ENCODE measurements at places on chromosomes 1 and 21. TPM values are rescaled to one million over a fixed set of nuclear protein-coding genes. Genes with fewer than 3 reads are reported as not detected.

- H3K27me3 ChIP-seq: no peaks in the 10 kb centered on the region
- H3K36me3 ChIP-seq: no peaks in the 10 kb centered on the region
- H3K4me3 ChIP-seq: no peak overlapping the region
- no peak for DNase-seq
- no peaks in the 10 kb centered on the region for H3K4me1 ChIP-seq
Measured at GRCh38 chr1:212188599-212189351, 96.4 kb upstream of the PPP2R5A start.

DNA sequence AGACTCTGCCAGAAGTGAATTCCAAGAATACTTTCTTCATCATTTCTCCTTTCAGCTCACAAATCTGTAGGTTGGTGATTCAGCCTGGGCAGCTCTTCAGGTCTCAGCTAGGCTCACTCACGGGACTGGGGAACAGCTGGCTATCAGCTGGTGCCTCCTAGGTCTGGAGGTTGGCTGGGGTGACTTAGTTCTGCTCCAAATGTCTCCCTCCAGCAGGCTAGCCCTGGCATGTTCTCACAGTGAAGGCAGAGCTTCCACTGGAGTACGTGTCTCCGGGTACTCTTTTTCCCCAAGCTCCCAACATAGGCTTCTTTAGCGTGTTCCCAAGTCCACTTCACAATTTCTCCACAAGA is 12.5 kb upstream of the VAMP4 start:
- no peak overlapping the region for H3K27ac ChIP-seq
- no peaks in the 10 kb centered on the region for H3K36me3 ChIP-seq
- no peaks in the 10 kb centered on the region for H3K27me3 ChIP-seq
- no peak for DNase-seq

DNA sequence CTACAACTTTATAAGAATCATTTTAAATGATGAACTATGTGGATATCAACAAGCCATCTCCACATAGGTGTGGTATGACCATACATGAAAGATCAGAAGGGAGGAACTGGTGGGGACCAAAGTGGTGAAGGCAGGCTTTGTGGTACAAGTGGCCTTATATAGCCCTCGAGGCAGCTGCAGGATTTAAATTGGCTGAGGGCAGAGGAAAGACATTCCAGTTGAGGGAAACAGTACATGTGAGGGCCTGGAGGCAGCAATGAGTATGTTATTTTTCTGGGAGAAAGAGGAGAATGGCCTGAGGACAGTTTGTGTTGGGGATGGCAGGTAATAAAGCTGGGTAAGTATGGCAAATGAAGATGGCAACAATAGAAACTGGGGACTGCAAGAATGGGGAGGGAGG is 17.1 kb downstream of the OSCP1 start:
- DNase-seq: no peak
- H3K4me3 ChIP-seq: no peak overlapping the region
- no peak overlapping the region for H3K27ac ChIP-seq
- no peaks in the 10 kb centered on the region for H3K4me1 ChIP-seq

DNA sequence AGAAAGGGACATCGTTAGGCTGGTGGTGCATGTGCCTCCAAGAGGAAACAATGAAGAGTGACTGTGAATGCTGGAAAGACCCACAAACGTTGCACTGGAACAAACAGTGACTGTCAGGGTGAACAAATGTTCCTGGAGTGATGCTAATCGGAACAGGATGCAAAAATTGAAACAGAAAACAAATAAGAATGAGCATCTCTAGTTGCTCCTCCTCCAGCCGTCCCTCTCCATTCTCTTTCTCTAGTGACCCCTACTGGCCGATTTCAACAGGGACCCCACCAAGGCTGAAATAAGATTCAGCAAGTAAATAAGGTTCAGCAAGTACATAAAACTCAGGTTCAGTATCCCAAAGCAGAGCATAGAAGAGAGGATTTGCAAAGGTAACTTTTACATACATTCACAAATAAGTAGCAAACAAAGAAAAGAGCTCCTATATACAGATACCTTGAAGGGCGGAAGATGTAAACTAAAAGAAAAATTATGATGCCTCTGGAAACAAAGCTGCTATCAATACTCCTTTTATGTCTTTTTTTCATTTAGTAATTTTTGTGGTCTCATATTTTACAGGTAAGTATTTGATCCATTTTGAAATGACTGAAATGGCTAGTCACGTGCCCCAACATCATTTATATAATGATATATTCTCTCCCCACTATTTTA is 836.1 kb upstream of the ADAMTS5 start:
- H3K4me3 ChIP-seq: no peak overlapping the region
- DNase-seq: peak; percentile 18
- H3K27ac ChIP-seq: no peak overlapping the region
- H3K36me3 ChIP-seq: no peaks in the 10 kb centered on the region
- no peaks in the 10 kb centered on the region for H3K27me3 ChIP-seq
- no peaks in the 10 kb centered on the region for H3K4me1 ChIP-seq

GRCh38 chr21:35811191-35811806 is 249.0 kb downstream of the SETD4 start:
- no peak for DNase-seq
- H3K4me3 ChIP-seq: no peak overlapping the region
- no peaks in the 10 kb centered on the region for H3K36me3 ChIP-seq
- H3K4me1 ChIP-seq: no peaks in the 10 kb centered on the region
- H3K27me3 ChIP-seq: no peaks in the 10 kb centered on the region

GRCh38 chr1:66275083-66275482 is 258.9 kb upstream of the SGIP1 start:
- peaks cover 34% of the 10 kb centered on the region for H3K4me1 ChIP-seq
- H3K4me3 ChIP-seq: no peak overlapping the region
- H3K27ac ChIP-seq: peak overlapping the region; percentile 76
- no peaks in the 10 kb centered on the region for H3K36me3 ChIP-seq
- H3K27me3 ChIP-seq: no peaks in the 10 kb centered on the region
- no peak for DNase-seq

The PEAR1 gene
- 5.6 TPM for polyA plus RNA-seq

The HPDL gene
- polyA plus RNA-seq: 4.6 TPM

The KIF17 gene
- 9.3 TPM for polyA plus RNA-seq
